ENCODE measurements at places on chromosomes 12 and 14. TPM values are rescaled to one million over a fixed set of nuclear protein-coding genes. Genes with fewer than 3 reads are reported as not detected.

- no peak for DNase-seq
These were observed 440.7 kb downstream of the CCER1 start for GRCh38 chr12:90514325-90514724.

DNA sequence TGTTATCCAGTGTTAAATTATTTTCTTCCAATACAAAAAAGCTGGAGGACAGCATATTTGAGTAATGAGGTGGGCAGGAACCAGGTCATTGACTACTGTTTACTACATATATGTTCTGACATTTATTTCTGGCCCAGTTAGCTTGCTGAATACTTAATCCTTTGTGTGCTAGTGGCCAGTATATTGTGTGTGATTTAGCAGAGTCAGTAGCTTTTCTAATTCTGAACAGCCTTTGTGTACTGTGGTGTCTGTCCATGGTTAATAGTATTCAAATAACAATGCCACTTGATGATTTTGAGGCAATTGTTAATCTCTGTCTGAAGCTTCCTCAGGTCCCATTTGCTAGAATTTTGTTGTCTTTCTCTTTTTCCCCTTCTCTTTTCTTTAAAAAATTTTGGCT lies 286.5 kb upstream of the E2F7 start:
- no peak for DNase-seq

Gene CCDC175
- total RNA-seq: 0.54 TPM

DNA sequence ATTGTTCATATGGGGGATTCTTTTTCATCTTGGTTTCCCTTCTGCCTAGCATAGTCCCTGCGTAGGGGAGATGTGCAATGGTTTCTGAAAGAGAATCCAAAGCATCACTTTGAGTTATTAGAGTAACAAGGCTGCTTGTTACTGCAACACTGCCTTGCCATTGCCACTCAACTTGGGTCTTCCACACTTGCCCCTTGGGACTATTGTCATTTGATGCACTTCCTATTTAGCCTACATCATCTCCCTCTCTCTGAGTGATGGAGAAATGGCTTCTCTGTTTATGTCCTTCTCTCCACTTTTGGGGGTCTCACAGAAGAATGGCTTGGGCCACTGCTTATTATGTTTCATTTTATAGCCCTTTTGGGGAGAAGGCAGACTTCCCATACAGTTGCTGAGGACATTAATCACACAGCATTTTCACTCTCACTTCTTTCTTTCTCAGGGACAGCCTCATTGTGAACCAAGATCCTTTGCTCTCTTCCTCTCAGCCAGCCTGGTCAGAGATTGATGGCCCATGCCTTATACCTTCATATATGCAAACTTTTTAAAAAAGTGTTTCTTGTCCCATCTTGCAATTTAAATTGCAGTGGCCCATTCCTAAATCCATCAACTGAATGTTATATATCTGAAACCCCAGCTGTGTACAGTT lies 50.8 kb upstream of the POC1B start:
- DNase-seq: no peak

Gene KRT8
- total RNA-seq: 7.3 TPM

DNA sequence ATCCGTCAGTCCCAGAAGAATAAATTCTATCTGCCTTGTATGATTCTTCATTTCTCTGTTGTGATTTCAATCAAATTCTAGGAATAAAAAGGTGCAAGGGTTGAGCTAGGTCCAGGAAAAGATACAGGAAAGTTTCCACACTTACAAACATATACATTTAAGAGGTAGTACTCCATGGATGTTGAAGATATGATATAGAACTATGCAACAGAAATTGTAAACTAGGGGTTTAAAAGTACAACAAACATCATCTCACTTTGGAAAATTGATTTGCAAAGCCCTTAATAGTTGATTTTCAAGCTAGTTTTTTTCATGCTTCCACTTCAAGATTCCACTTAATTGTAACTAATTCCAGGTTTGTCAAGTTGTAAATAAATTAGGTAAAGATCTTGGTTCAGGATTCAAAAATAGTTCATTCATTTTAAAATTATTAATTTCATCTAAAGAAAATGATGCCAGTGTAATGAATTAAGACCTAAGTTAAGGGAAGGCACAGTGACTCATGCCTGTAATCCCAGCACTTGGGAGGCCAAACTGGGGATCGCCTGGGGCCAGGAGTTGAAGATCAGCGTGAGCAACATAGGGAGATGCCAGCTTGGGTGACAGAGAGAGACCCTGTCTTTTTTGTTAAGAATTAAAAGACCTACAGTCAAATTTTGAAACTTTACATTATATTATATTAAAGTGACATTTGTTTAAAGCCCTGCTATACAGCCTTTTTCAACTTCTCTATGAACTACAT lies at the start of gene OR6C70:
OR6C70 (minus strand) TSS at position 51 of the 742 bp plus-strand sequence; CDS start at position 51, 0 bp downstream.
- no peak for DNase-seq

Gene REM2
- under 0.01 TPM for total RNA-seq

GRCh38 chr12:109777544-109777943 lies 55.7 kb downstream of the TRPV4 start:
- no peak for DNase-seq

- DNase-seq: no peak
These were observed 37.6 kb downstream of the DCP1B start for GRCh38 chr12:1966561-1967226.

DNA sequence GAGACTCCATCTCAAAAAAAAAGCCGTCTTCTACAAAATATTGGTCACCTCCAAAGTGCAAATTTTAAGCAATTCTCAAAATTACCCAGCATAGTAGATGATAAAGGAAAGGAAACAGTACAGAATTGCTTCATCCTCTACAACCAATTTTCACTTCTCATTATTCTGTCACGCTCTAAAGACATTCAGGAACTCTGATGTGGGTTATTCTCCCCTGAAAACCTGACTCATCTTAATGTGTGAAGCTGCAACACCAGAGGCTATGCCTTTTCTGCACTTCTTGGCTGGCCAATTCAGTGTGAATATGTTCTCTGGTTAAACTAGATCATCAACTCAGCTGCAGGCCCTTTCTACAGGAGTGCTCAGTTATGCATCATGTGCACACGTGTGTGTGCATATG lies 11.0 kb downstream of the PTGER2 start:
- DNase-seq: peak; percentile 58

- DNase-seq: no peak
These were observed 128.5 kb downstream of the KIF26A start for GRCh38 chr14:104266631-104267575.

Gene CLEC14A
- total RNA-seq: 0.27 TPM

Gene GPR33
- not detected for total RNA-seq

DNA sequence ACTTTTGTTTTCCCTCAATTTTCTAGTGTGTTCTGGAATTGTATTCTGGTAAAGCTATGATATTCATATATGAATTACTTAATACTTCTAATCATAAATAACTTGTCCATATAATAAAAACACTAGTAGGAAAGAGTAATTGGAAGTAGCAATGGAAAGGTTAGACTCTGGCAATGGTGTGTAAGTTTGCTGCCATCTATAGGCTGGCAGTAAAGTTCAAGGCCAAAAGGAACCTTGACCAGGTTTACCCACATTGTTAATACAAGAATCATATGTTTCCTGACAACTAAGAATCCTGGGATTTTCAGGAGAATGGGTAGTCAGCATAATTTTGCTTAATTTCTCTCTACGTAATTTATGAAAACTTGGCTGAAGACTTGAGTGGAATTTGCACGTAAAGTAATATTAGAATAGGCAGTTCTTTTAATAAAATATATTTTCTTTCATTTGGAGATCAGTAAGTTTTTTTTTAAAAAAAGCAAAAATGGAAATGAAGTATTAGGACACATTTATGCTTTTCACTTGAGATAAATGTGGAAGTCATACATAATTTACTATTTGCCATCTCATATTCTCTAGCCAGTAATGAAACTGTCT lies 926.7 kb downstream of the GALC start:
- no peak for DNase-seq

DNA sequence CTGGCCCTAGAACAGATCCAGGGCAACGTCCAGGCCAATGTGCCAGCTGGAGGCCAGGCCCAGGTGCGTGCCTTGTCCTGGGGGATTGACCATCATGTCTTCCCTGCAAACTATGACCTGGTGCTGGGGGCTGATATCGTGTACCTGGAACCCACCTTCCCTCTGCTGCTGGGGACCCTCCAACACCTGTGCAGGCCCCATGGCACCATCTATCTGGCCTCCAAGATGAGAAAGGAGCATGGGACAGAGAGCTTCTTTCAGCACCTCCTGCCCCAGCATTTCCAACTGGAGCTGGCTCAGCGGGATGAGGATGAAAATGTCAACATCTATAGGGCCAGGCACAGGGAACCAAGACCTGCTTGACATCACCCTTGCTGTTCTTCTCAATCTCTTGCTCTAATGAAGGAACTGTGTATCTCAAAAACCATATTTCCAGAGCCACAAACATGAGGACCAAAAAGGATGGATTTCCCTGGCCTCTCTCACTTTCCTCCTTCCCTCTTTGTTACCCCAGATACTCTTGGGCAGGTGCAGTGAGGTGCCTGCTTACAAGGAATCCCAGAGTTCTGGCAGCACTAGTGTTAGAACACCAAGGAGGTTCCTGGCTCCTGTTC lies 2.2 kb upstream of the TSFM start:
- no peak for DNase-seq

- no peak for DNase-seq
These were observed 68.4 kb downstream of the CACNA1C start for GRCh38 chr12:2120982-2121758.

DNA sequence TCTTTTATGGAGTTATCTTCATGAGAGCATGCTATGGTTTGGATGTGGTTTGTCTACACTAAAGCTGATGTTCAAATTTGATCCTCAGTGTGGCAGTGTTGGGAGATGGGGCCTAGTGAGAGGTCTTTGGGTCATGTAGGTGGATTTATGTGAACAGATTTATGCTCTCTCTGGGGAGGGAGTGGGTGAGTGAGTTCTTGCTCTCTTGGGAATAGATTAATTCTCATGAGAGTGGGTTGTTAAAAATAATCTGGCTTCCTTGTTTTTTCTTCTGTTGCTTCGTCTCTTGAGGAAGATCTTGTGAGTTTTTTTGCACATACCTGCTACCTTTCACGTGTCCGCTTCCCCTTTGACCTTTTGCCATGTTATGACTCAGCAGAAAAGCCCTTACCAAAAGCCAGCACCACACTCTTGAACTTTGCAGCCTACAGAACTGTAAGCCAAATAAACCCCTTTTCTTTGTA lies 20.5 kb downstream of the DERA start:
- no peak for DNase-seq

DNA sequence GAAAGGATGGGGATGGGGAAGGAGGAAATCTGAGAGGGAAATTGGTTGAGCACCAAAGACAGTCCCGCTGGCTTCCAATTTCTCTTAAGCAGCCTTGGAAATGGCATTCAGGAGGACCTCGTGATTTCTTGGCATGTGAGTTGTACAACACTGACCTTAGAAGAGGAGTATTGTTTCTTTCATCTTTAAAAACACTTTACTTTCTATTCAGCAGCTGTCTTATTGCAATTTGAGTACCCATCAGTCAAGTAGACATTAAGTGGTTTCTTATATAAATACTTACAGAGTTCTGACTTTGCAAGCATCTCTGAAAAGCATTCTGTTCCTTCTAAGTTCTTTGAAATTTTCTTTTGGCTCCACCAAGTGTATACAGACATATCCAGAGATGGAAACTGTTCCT lies 83.2 kb downstream of the LMNTD1 start:
- no peak for DNase-seq

Gene CLEC1B
- 0.27 TPM for total RNA-seq

Gene NELL2
- total RNA-seq: under 0.01 TPM

Gene STYK1
- total RNA-seq: 1.6 TPM

DNA sequence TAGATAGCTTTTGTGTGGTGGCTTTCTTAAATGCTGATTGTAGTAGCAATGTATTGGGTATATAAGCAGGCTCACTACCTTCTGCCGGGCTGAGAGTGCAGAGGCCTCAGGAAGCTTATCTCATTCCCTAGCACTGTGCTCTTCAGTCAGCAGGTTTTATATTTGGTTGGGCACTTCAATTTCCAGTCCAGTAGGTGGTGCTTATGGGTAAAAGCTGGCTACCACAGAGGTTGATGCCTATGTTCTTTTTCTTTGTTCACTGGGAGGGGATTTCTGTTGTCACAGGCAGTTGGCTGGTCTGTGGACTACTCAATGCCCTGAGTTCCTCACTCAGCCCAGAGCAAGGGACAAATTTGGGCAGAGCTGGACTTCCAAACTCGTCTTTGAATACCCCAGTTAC lies 43.0 kb upstream of the GLIPR1 start:
- DNase-seq: no peak

- no peak for DNase-seq
These were observed 418.6 kb downstream of the NELL2 start for GRCh38 chr12:44457465-44457864.

DNA sequence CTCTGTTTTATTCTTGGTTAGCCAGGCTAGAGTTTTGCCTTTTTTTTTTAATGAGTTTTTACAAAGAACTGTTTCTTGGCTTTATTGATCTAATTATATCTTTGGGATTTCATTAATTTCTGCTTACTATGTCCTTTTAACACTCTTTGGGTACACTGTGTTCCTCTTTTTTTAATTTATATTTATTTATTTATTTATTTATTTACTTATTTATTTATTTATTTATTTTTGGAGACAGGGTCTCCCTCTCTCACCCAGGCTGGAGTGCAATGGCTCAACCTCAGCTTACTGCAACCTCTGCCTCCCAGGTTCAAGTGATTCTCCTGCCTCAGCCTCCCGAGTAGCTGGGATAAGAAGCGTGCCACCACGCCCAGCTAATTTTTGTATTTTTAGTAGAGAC lies 15.1 kb upstream of the MARK3 start:
- DNase-seq: no peak

Gene MGAT4C
- total RNA-seq: under 0.01 TPM

DNA sequence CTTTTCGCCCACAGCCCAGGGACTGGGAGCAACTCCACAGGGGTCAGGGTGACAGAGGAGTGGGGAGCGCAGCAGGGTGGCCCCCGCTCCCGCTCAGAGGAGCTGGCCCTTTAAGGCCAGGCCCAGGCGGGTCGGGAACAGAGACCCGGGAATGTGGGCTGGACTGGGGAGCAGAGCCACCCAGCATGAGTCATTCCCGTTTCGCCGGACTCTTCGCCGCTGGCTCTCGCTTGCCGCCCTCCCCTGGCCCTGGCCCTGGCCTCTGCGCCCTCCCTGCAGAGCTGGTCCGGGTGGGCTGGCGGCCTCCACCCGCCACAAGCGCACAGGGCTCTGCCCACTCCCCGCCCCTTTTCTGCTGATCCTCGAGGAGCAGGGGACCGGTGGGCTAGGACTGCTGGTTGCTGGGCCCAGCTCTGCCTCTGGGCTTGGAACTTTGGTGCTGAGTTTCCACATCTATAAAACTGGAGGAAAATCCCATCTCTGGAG lies 92.8 kb downstream of the NINJ2 start:
- no peak for DNase-seq

GRCh38 chr12:48970702-48971334 lies 717 bp downstream of the WNT10B start:
- DNase-seq: no peak

Gene PRIM1
- 19.1 TPM for total RNA-seq

DNA sequence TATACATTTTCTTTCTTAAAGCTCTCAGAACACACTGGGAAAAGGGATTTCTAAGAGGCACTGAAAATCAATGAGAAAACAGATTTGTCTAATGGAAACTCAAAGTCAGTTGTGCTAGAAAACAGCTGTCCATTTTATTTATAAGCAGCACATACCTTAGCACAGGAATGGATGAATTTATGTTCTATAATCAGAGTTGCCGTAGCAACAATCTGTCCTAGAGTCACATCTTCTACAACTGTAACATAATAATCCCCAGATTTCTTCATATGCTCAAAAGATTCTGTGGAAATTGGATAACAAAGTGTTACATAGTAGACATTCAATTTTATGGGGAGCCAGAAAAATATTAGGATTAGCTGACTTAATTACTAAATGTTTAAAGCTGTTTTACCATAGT lies 9.8 kb downstream of the GNPNAT1 start:
- DNase-seq: no peak

- no peak for DNase-seq
These were observed 3.9 kb upstream of the TMEM63C start for GRCh38 chr14:77177702-77178101.

Gene PAWR
- total RNA-seq: 40.9 TPM
